Stimulated activated CD8-positive, alpha-beta memory T cell treated with anti-CD3 and anti-CD28 coated beads, Interleukin-2, amount 100 ng/mL, for 1 hour (primary cell): ENCODE measurements at places on chromosomes 7 and 10.

DNA sequence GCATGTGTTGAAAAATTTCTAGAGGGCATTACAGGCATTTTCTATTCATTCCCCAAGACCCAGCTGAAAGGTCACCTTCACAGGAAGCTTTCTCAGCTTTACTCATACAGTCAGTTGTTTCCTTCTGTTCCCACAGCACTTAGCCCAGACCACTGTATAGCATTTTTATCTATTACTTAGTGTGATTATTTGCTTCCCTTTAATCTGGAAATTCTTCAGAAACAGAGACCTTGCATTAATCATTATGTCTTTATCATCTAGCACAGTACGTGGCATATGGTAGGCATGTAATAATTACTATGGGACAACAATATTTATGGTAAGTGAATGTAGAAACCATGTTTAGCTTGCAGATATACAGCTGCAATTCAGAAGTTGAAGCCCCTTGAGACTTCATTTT is 38.2 kb upstream of the CDK6 start:
- no peak for DNase-seq

GRCh38 chr10:70191161-70191971 is 21.1 kb upstream of the SAR1A start:
- no peak for DNase-seq

DNA sequence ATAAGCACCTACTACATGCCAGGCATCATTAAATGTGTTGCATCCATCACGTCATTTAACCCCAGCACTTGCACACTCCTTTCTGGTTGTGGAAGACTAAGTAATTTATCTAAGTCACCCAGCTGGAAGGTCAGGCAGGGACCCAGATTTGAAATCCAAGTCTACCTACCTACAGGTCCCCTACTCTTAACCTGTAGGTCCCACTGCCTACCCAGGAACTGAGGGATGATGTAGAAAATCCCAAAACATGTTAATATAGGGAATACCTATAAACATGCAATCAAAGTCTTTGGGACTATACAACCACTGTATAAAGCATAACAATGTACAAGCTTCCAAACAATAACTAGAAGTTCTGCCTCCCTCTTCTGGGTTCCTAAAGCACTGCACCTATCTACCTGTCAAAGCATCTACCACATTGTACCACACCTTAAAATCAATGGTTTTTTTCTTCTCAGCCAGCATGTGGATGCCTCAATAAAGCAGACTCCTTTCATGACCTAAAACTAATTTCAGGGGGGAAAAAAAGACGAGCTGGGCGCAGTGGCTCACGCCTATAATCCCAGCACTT is 5.6 kb downstream of the IL6 start:
- no peak for DNase-seq

DNA sequence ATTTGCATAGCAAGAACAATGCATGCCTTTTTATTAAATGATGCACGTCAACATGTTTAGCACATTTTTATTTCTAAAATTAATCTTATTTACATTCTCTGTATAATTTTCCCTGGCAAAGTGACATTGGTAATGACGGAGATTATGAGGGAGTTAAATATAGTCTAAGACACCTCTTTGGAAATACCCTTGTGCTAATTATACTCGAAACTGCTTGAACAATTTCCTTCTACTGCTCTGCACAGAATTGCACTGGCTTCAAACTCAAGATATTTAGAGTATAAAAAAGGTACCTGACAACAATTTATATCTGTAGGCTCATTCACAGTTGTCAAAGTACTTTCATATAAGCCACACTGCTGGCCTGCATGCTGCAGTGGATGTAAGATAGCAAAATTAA is 602.7 kb downstream of the NXPH1 start:
- no peak for DNase-seq

- no peak for DNase-seq
Measured at GRCh38 chr10:62690703-62691102, 113.8 kb upstream of the ADO start.

DNA sequence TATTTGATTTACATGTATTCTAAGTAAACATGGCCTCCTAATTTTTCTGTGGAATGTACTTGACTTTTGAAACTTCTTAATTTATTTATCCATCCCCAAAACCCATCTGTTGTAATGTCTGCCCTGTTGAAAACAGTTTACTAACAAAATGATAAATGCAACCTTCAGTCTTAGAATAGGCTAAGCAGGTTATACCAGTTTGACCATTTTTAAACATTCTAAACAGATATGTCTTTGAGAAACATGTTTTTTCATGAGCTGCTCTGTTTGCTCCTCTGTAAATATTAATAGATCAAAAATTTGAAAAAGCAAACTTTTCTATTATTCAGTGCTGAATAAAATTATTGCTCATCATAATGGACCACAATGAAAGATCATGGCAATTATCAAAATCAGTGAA is 33.4 kb upstream of the NRBF2 start:
- DNase-seq = no peak

- no peak for DNase-seq
Measured at GRCh38 chr7:7416031-7416858, 119.4 kb downstream of the COL28A1 start.

DNA sequence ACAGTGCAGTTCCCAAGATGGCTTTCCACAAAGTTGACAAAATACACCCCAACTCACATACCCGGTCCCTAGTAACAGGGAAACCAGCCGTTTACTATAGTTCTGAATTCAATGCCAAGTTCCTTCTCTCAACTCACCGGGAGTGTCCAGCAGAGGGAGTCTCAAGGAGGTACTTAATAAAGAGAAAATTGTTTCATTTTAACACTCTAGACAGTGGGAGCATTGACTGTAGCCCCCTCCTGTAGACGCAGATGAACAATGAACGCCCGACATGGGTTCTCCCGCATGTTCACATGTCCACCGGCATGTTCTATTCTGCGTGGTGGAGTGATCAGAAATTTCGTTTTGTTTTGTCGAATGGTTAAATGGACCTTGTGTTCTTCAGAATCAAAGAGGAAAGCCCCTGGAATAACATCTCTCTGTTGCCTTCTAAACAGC is 1.9 kb downstream of the HIPK2 start:
- DNase-seq = peak; percentile 27

- DNase-seq = no peak
Measured at GRCh38 chr7:137882806-137883205, 36.0 kb upstream of the DGKI start.

DNA sequence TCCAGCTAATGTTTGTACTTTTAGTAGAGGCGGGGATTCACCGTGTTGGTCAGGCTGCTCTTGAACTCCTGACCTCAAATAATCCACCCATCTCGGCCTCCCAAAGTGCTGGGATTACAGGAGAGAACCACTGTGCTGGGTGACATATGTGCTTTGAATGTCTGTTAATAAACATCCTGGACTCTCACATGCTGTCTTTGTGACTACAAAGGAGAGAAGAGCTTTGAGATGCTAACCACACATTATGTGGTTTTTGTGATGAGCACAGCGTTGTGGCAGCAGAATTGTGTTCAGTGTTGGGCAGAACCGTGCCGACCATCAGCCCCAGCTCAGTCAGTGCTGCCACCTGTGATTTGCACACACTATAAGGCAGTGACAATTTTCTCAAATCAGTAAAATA is 500.1 kb upstream of the KLF6 start:
- DNase-seq = no peak

DNA sequence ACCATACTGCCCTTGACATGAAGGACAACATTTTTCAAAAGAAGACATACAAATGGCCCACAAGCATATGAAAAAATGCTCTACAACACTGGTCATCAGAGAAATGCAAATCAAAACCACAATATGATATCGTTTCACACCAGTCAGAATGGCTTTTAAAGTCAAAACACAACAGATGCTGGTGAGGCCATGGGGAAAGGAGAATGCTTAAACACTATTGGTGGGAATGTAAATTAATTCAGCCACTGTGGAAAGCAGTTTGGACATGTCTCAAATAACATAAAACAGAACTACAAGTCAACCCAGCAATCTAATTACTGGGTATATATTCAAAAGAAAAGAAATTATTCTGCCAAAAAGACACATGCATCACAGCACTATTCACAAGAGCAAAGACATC is 4.2 kb upstream of the NT5C3A start:
- DNase-seq = no peak

- DNase-seq = no peak
Measured at GRCh38 chr7:79288655-79289054, 164.8 kb downstream of the MAGI2 start.

GRCh38 chr10:130960531-130960930 is 351.0 kb downstream of the TCERG1L start:
- no peak for DNase-seq

GRCh38 chr10:61760943-61761824 is 98.5 kb downstream of the CABCOCO1 start:
- DNase-seq = no peak

- no peak for DNase-seq
Measured at GRCh38 chr10:69906425-69906824, 104.7 kb downstream of the COL13A1 start.

GRCh38 chr7:45651540-45651939 is 77.4 kb downstream of the ADCY1 start:
- no peak for DNase-seq

- no peak for DNase-seq
Measured at GRCh38 chr10:101228153-101228965, 904 bp downstream of the LBX1 start.

DNA sequence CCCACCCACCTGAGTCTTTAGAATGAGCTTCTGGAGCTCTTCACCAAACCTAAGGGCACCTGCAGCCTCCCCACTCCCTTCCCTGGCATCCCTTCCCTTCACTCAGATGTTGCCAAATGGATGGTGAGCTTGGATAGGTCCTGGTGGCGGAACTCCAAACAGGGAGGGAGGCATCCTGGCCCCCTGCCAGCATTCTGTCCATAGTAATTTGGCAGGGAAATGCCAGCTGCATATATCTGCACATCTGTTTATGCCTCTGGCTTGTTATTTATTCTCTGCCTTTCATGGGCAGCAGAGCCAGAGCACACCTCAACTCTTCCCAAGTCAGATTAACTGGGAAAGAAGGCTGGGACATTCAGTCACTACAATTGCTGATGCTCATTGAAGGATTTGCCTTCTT is 18.1 kb downstream of the KAZALD1 start:
- no peak for DNase-seq
